ENCODE measurements at places on chromosomes 1 and 21. TPM values are rescaled to one million over a fixed set of nuclear protein-coding genes. Genes with fewer than 3 reads are reported as not detected.

The CFAP74 gene
- 1.2 TPM for polyA plus RNA-seq

The PPIAL4G gene
- polyA plus RNA-seq = 0.09 TPM

The GPR161 gene
- 23.9 TPM for polyA plus RNA-seq

The USP33 gene
- polyA plus RNA-seq = 95.2 TPM

The PRAMEF4 gene
- not detected for polyA plus RNA-seq

DNA sequence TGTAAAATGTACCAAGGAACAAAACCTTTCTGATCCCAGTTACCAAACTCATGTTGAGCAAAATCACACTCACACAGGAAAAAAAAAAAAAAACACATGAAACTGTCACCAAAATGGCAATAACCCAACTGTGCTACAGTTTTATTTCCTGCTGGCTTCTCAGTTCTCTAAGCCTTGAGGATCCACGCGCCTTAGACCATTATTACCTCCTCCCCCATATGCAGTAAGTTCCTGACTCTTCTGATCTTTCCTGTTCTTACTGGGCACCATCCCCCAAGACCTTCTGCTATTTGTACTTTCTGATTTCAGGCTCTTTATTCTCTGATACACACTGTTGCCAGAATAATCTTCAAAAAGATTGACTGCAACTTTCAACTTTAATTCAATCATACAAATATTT, 79.6 kb downstream of the SLC45A1 start:
- no peak for DNase-seq

DNA sequence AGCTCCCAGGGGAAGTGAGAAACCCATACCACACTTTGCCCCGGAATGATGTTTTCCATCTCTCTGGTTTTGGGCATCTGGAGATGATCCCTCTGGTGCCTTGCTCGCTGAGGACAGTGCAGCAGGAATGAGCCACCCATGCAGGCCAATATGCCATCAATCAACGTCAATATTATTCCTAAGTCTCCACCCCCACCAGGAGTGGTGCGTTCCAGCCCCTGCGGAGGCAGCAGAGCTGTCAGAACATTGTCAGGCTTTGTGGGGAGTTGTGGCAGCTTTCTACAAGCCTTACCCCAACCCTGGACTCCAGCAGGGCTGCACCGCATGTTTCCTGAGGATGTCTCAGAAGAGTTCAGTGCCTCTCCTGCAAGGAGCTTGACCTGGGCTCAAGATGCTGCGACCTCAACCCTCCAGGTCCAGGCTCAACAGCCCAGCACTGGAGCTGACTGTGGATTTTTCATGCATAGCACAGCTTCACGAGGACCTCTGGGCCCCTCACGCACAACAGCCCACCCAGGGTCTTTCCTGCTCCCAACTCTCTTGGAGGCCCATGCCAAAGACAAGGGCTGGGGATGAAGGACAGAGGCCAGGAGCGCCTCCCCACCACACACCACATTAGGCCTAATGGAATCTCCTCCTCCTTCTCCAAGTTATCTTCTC, 67.5 kb downstream of the PSMG1 start:
- no peak for DNase-seq

GRCh38 chr1:178005450-178005849, 35.6 kb upstream of the SEC16B start:
- no peak for DNase-seq

DNA sequence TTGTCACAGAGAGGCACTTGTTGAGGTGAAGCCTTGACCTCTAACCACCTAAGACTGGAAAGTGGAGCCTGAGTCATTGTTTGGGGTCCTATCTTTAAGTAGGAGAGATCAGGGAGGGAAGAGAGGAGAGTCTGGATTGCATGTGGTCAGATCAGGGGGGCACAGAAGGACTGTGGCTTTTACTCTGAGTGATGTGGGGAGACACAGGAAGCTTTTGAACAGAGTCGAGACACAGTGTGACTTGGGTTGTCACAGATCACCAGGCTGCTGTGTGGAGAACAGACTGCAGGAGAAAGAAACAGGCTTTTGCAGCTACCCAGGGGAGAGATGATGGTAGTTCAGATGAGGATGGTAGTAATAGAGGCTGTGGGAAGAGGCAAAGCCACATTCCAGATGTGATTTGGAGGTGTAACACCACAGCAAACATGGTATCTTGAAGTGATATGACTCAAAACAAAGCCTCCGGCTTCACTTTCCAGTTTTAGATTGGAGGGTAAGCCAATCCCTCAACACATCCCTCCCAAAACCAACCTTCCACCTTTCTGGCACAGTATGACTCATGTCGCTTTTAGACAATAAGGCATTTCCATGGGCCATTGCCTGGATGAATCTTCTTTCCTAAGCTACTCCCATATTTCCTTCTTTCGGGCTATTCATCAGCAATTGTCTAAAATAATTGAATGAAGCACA, 125.8 kb upstream of the SLC44A3 start:
- DNase-seq = no peak

GRCh38 chr1:226223157-226223785, at the start of gene MIXL1:
MIXL1 (plus strand) TSS chr1:226223664; CDS start chr1:226223682, 18 bp downstream.
- DNase-seq = peak; percentile 4

DNA sequence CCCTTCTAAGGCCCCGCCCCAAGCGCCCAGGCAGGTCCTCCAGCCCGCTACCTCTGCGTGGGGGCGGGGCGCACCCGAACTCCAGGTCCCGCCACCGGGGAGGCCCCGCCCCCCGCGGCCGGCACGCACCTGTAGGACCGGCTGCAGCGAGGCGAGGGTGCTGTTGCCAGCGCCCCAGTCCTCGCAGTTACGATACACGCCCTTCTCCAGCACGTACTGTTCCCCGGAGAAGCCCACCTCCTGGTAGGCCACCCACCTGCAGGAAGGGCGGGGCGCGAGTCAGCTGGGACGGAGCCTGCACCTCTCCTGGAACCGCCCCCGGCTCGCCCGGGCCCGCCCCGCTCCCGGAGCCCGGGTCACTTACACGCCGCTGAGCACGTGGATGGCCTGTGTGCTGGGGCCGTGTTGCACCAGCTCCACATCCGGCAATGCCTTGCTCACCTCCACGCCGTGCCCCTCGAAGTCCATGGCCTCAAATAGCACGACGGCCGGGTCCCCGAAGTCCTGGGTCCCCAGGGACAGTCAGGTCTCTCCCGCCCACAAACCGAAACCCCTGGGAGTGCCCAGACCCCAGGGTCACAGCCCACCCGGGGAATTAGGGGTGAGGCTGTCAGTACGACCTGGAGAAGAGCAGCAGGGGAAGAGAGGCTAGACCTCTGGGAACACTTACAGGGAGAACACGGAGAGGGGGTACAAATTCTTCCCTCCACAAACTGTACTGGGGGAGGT, 17.3 kb downstream of the CRYBG2 start:
- no peak for DNase-seq

DNA sequence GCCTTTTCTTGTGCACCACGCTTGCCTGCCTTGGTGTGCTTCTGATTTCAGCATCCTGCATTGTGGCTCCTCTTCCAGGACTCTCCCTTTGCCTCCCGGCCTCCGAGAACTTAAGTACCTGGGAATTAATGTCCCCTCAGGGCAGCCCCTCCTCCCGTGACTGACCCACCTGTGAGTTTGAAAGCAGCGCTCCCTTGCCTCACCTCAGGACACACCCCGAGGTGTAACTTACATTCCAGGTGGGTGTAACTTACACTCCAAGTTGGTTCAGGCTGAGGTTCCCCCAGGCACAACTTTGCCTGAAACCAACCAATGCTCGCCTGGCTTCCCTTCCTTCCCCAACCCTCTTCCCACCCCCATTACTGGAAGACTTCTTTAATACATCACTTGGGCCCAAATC, 161.4 kb downstream of the KAZN start:
- DNase-seq = no peak

DNA sequence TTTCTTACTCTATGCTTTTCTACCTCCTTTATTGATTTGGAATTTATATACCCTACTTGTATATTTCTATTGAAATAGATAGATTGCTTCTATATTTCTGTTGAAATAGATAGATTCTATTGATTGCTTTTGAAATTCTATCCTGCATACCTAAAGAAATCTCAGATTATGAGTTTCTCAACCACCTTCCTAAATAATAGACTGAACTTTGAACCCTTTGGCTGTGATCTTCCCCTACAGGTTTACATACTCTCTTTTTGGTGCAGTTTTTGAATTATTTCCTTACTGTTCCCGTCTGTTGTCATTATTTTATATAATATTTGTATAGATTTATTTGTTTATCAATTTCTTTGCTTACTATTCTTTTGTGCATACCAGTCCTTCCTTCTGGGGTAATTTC, 20.4 kb upstream of the CSF3R start:
- DNase-seq = no peak

GRCh38 chr1:87449348-87449963, 120.8 kb downstream of the LMO4 start:
- DNase-seq = no peak

DNA sequence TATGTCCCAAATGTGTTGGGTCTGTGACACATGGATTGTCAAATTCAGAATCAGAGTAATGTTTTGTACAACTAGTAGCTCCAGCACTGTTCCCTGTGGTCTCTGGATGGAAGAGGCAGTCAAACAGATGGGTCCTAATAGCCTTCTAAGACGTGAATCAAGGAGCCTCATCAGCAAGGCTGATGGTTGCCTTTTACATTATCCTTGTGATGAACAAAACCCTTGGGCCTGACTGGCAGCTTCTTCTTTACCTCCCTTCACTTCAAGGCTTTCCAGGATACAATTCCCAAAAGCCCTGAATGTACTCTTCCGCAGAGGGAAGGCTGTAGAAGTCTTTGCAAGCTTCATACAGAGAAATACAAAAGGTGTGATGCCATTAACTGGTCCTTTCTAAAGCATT, 633.3 kb downstream of the USP25 start:
- DNase-seq = no peak

DNA sequence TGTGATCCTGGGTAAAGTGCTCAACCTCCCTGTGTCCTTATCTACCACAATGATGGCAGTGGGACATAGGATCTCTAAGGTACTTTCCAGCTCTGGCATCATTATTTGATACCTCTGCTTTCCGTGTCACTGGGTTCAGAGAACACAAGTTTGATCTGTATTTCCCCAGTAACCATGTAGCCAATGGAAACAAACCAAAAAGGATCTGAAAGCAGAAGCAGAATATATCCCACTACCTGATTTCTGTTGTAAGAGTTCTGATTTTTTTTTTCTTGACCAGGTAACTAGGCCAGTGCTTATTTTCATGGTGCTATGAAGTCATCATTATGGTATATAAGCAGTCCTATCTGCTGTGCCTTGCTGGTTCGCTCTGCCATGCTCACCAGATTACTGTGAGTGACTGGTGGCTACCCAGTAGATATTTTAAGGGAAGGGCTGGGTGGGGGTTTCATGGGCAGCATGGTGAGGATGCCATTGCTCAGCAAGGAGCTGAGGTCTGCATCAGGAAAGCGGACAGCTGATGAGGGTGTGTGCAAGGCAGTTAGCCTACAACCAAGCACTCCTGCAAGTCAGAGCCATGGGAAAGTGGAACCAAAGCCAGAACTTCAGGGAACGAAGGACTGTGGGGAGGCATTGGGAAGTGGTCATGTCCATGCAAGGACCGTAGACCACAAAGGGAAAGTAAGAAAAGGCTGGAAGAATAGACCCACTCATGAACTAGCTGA, 104.9 kb upstream of the EDEM3 start:
- no peak for DNase-seq

DNA sequence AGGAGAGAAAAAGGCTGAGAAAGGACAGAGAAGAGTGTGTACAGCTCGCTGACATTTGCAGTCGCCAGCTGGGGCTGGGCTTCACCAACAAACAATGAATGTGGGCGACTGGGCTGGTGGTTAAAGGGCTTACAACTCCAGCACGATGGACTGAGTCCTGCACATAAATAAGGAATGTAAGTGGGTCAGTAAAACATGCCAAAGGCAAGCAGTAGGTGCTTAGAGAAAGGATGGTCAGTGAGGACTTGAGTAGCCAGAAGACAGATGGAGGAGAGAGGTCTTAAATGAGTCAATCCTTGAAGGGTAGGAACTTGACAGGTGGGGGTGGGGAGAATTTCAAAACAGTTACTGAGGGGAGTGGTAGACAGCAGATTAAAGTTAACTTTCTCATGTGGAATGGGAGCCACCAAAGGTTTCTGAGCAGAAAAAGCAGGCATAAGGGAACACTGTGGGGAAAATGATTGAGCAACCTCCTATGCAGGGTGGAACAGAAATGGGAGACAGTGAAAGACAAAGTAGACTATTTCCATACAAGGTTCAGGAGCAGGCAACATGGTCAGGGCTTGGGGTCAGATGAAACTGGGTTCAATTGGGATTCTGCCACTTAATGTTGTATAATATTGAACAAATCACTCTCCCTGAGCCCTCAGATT, 37.4 kb downstream of the GADD45A start:
- no peak for DNase-seq

DNA sequence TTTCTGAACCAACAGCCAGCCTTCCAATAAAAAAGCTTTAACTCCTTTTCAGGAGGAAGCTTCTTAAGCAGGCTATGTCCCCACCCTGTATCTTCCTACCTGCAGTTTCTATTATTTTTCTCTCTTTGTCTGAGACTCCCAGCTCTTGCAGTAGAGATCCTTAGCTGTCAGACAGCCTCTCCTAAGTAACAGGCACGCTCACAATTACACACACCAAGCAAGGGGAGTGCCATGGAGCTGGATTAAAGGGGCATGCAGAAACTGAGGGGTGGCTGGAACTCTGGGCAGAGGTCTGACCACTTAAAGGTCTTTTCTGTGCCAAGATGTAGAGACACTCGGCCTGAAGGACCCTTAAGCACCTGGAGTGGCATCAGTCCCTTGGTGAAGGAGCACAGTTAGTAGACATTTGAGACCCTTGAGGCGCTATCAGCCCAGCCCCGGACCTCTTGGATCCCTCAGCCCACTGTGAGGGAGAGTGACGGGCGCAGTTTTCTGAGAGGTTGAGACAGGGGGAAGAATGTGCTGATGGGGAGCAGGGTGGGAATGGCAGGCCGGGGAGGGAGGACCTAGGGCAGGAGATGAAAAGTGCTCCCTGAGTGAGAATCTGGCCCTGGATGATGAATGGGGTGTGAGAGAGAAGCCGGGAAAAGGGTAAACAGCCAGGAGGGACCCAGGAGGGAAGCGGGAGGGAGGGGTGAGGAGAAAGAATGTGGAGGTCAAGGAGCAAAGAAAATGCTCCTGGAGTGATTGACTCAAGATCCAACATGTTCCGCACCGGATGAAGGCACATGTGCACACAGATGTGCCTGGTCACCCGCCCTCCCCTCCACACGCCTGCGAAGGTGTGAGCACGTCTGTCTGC, 13.3 kb downstream of the PLXNA2 start:
- DNase-seq = no peak

DNA sequence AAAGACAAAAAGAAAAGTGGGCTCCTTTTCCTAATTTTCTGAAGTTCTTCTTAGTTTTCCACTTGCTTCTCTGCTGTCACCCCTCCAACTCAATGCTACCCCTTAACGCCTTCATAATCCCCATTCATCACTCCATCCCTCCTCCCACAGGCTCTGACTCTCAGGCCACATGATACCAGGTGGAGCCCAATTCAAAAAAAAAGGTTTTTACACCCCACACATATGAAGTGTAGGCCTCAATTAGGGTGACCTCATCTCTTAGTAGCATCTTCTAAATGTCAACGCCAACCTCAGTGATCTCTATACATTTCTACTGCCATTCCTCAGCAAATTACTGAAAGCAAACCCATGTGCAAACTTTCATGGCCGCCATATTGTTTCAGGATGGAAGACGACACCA, 6.4 kb downstream of the SSBP3 start:
- no peak for DNase-seq

GRCh38 chr1:89598450-89599331, 34.2 kb upstream of the LRRC8C start:
- no peak for DNase-seq
